Forelimb muscle (tissue), 1 donor: ENCODE measurements at places on chromosomes 4 and X. TPM values are rescaled to one million over a fixed set of nuclear protein-coding genes. Genes with fewer than 3 reads are reported as not detected.

GRCh38 chr4:152304220-152304619 lies 231.7 kb downstream of the FBXW7 start:
- no peak for DNase-seq

VCX gene
- not detected for polyA plus RNA-seq

DNA sequence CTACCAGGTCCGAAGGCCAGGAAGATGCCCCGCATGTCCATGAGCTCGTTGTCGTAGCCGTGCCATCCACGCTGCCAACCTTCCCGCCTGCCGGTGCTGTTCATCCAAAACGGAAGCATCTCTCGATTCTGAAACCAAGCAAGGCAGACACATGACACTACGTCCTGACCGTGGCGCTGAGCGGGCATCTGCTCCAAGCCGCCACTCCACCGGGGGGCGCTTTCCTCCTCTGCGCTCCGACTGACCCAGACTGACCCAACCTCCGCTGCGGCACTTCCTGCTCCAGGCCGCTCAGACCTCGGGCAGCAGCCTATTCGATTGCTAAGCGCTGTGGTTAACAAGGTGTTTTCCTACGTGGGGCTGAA lies 120.5 kb downstream of the ENPP6 start:
- DNase-seq = no peak

DNA sequence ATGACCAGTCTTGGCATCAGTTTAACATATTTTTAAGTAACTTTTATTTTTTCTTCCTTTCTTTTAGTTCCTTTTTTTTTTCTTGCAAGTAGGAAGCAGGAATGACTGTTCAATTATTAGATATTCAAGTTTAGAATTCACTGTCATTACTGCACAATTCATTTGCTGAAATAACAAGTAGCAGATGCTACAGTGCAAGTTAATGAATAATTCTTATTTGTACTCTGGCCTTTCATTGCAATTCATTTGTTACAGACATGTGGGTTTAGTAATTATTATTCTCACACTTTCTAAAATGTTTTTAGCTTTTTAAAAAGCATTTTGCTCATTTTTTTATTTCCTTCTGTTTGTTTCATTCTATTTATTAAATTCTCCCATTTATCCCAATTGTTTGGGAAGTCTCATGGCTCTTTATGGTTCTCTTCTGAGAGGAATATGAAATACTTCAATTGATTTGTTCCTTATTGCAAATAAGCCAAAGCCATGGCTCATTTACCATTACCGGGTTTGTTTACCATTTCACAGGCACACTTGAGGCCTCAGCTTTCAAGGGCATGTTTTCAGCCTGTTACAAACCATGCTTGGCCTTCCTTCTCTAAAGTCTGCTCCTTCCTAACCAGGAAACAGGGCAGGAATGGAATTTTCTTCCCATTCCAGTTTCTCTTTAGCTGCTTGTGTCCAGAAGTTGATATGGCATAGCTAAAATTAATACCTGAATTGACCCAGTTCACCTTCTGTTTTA lies 4.6 kb upstream of the DCAF4L1 start:
- no peak for DNase-seq

SLC4A4 gene
- polyA plus RNA-seq = 10.4 TPM
